ENCODE measurements at places on chromosomes 2 and 18. TPM values are rescaled to one million over a fixed set of nuclear protein-coding genes. Genes with fewer than 3 reads are reported as not detected.

DNA sequence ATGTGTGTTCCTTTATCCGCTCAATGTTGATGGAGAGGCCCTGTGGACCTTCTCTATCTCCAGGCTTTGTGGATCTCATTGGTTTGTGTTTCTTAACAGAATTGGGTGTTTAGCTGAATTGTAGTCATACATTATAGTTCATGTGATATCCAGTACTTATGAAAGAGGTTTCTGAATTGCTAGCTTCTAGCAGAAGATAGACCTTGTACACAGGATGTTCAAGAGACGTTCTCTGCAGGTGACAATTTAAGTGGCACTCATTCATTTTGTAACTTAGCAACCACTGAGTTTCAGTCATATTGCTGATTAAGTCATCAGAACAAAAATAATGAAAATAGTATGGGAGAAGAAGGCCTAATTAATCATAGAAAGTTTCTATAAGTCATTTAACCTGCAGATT lies 279.2 kb downstream of the ALPK2 start:
- no peaks in the 10 kb centered on the region for H3K27me3 ChIP-seq
- peaks cover 2% of the 10 kb centered on the region for H3K4me1 ChIP-seq
- no peak overlapping the region for H3K27ac ChIP-seq
- no peak overlapping the region for H3K4me3 ChIP-seq
- DNase-seq, result no peak
- peaks cover 33% of the 10 kb centered on the region for H3K36me3 ChIP-seq

The ABCA12 gene
- total RNA-seq, result 3.0 TPM

The CD8B2 gene
- 0.09 TPM for total RNA-seq

GRCh38 chr2:33946193-33946592 lies 347.1 kb upstream of the FAM98A start:
- H3K27ac ChIP-seq, result no peak overlapping the region
- no peaks in the 10 kb centered on the region for H3K27me3 ChIP-seq
- H3K36me3 ChIP-seq, result no peaks in the 10 kb centered on the region
- DNase-seq, result peak; percentile 10

The EVA1A gene
- total RNA-seq, result 28.1 TPM
